ENCODE measurements at places on chromosomes 3 and 15.

- DNase-seq, result no peak
Measured at GRCh38 chr15:90471769-90472168, 58.0 kb upstream of the CRTC3 start.

GRCh38 chr15:59696332-59696731, 7.2 kb upstream of the BNIP2 start:
- DNase-seq, result no peak

DNA sequence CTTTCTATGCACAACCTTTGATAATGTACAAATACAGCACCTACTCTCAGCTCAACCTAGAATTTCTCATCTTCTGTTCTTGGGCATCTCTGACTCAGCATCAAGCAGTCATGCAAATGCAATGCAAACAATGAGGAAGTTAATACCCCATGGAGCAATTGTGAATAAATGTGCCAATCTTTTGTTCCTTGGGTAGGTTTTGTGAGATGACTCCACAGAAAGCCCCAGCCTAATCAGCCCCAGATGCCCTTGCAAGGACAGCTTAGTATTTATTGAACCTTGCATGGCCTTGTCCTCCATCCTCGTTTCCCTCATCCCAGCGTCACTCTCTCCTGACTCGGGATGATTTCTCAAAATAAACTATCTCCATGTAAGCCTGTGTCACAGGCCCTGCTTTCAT, 494.7 kb upstream of the NECTIN3 start:
- DNase-seq, result no peak

DNA sequence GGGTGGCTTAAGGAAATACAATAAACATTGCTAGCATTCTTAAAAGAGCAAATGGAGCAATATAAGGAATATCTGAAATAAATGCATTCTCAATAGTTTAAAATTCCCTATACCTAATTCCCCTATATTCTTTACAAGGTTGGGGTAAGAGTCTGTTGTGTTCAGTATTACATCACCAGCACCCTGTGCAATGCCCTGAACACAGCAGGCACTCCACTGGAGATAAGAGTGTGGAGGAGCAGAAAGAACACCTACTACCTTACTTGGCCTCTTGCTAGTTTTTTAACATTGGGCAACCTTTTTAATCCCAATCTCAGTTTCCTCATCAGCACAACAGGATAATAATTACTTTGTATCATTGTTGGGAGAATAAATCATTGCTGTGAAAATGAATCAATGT, 140.2 kb upstream of the PLXND1 start:
- no peak for DNase-seq

DNA sequence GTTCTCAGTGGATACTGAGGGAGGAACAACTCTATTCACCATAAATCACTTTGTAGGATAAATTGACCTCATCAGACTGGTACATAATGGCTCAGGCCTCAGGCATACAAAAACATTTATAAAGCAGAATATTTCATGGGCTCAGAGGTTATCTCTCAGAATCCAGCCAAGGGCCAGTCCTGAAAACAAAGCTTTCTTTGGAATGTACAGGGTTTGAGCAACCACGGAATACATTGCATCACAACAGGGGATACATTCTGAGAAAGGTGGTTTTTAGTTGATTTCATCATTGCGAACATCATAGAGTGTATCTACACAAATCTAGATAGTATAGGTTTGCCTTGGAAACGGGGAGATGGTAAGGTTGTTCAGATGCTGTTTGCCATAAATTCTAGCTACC, 33.4 kb upstream of the CTDSPL2 start:
- no peak for DNase-seq

GRCh38 chr3:107630779-107631178, 108.0 kb downstream of the BBX start:
- no peak for DNase-seq

GRCh38 chr3:159029306-159030026, 227.6 kb downstream of the MFSD1 start:
- DNase-seq, result no peak

All from germinal center (tissue), 1 donor.